ENCODE measurements at places on chromosomes 1 and 21.

GRCh38 chr1:17265162-17265561, 16.3 kb downstream of the PADI3 start:
- no peak for DNase-seq

- no peak for DNase-seq
Observed at GRCh38 chr1:185459141-185459540, 142.1 kb upstream of the IVNS1ABP start.

DNA sequence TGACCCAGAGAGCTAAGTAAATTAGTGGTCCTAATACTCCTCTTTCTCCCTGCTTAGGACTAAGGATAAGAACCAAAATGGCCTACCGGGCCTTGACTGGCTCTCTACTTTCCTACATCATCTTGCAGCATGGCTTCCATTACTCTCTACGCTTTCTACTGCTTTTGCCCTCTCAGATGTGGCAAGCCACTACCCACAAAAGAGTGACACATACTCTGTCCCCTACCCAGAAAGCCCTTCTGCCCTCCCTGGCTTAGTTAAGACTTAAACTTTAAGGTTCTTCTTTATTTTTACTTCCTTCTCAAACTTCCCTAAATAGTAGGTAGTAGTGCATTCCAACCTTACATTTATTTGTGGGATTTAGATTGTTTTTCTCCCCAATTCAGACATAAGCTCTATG, 228.1 kb downstream of the TPR start:
- no peak for DNase-seq

GRCh38 chr1:185720633-185721272, 13.4 kb upstream of the HMCN1 start:
- DNase-seq: no peak

GRCh38 chr1:41122851-41123518, 101.5 kb upstream of the SLFNL1 start:
- no peak for DNase-seq

DNA sequence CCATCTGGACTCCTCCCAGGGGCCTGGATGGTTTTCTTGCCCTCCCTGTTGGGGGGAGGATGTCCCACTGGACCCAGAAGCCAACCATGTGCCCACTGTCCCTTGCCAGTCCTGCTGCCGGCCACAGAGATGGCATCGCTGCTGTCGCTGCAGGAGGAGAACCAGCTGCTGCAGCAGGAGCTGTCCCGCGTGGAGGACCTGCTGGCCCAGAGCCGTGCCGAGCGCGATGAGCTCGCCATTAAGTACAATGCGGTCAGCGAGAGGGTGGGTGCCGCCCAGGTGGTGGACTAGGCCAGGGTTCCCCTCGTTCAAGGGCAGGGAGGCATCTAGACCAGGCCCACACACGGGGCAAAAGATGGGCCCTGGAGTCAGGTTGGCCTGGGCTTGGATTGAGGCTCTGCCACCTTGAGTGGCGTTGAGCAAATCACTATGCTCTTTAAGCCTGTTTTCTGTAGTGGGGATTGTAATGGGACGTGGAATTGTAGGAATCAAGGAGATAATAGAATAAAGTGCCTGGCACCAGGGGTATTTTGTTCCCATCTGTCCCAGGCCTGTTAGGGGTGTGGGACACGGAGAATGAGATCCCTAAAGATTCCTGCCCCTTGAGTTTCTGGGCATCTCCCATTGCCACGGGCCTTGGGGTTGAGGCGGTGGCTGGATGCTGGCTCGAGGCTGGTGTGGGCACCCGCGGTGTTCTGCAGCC, 2.6 kb downstream of the CROCC start:
- no peak for DNase-seq

DNA sequence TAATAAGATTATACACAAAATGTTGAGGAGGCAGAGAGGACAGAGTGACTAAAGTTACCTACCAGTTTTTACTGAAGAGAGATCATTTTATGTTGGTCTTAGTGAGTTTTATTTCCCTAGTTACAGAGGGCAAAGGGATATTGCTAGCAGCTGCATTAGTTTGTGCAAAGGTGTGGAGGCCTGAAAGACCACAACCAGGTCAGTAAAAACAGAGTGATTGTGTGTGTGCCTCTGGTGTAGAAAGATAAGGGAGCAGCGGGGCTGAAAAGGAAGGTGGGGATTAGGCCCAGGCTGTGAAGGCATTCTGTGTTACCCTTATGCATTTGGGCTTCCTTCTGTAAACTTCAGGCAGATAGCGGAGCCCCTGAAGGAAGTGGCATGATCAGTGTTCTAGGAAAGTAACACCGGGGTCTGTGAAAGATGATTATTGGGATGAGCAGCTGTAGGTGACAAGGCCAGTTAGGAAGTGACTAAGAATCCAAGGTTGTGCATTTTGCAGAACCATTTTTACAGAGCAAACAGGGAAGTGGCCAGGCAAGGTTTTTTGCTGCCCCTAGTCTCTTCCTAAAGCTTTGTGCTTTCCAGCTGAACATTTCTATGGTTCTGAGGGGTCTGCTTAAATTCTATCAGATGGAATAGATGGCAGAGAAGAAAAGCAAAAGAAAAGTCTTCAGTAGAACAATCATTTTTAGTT, 3.7 kb downstream of the GADD45A start:
- DNase-seq: no peak

- DNase-seq: no peak
Observed at GRCh38 chr21:17388226-17388625, 124.6 kb upstream of the CXADR start.

DNA sequence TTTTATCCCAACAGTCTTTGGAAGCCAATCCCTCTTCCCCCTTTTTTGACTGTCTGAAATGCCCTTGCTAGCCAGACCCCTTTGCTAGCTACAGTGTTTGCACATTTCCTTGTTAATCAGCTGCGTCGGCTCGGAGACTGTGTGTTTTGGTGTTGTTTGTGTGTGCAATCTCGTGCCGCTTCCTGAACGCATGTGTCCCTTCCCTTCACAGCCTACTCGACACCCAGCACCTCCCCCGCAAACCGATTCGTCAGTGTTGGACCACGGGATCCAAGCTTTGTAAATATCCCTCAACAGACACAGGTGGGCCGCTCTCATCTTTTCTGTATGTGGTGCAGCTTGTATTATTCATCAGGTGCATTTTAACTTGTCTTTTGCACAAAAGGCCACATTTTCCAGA, 298.7 kb downstream of the TM2D1 start:
- DNase-seq: no peak

GRCh38 chr1:112711670-112712069, 3.5 kb downstream of the PPM1J start:
- DNase-seq: no peak

DNA sequence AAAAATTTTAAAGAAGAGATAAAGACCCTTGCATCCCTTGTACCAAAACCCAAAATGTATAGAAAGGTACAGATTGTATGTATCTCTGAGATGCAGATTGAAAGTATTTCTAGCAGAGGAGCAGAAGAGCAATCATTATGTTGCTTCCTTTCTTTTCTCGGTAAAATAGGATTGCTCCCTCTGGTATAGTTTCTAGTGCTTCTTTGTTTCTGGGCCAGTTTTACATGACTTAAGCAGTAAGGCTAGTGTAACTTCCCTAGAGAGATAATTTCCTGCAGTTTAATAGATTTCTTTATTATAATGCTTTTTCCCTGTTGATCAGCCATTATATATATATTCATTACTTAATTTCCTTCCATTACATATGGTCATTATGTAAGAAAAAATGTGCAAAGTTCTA, 496.2 kb upstream of the RGS18 start:
- DNase-seq: no peak

- peak; percentile 23 for DNase-seq
Observed at GRCh38 chr1:114152508-114153260, 985 bp downstream of the SYT6 start.

DNA sequence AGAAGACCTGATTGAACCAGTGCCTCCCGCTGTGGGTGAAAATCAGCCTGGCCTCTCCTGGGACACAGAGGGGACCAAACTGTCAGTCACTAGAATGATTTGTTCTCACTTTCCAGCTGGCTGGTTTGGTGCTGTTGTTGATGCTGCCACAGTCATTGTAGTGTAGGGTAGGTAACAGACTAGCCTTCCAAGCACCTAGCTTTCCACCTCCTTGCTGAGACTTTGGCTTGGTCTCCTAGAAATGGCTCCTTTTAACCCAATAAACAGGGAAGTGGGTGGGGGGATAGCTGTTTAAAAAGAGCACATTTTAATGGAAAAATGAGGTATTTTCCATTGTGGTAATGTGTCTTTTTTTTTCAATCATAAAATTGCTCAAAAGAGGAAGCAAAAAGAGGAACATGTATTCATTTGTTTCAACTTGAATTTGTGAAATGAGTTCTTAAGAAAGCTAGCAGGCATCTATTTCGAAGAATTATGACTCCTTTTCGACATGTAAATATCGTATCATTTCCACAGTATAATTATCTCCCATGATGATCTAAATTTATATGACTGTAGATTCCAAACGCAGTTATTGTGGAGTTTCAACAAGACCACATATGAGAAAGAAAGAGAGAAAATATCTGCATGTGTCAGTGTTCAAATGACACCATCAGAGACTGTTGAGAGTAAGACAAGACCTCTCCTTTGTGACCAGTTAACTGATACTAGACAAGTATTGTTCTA, 190.1 kb downstream of the HLX start:
- no peak for DNase-seq

DNA sequence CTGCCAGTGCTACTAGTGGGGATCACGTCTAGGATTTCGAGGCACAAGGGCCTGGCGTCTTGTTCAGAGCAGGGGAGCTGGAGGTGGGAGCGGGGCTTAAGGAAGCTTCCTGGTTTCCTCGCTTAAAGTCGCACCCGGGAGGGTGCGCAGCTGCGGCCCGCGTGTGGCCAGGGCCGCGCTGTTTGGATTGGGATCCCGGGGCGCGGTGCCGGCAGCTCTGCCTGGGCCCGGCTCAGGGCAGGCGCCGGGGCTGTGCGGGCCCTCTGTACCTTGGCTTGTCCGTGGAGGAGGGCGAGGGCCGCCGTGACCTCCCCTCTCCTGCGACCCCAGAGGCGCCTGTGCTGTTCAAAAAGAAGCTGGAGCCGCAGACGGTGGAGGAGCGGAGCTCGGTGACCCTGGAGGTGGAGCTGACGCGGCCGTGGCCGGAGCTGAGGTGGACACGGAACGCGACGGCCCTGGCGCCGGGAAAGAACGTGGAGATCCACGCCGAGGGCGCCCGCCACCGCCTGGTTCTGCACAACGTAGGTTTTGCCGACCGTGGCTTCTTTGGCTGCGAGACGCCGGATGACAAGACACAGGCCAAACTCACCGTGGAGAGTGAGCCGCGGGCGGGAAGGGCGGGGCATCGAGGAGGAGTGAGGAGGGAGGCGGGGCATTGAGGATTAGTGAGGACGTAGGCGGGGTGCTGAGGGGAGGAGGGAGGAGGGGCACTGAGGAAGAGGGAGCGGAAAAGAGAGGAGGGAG, 67.8 kb downstream of the OBSCN start:
- DNase-seq: peak; percentile 91

DNA sequence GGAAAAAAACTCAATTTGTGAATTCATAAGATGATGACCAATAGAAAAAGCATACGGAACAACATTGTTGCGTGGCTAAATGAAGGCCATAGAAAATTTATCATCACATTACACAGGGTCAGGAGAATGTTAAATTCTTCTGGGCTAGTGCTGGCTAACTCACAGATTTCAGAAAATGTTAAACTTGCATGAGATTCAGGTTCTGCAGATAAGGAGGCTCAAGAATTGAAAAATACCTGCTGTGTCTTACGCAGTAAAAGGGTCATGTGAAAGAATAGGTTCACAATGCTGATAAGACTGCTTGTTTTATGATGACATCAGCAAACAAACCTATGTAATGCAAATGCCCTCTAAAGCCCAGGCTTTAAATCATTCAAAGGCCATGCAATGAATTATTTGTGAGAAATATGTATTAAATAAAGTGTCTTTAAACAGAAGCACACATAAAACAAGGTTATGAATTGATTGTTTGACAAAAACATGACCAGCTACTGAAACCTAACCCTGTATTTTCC, 378.8 kb downstream of the USP25 start:
- no peak for DNase-seq

DNA sequence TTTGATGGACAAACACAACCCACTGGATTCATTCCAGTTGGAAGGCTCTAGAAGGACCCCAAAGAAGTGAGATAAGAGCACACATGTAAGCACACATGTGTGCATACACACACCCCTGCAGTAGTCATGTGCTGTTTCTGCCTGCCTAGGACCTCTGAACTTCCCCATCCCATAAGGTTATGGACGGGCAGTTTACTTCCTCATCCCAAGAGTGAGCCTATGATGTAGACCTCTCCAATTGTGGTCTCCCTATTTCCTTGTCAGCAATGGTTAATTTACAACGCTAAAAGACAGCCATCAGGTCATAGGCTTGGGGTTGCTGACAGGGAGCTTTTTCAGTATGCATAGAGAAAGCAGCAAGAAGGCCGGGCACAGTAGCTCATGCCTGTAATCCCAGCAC, 15.4 kb upstream of the ADAR start:
- DNase-seq: peak; percentile 18

- no peak for DNase-seq
Observed at GRCh38 chr21:44795342-44795741, 6.3 kb downstream of the UBE2G2 start.

GRCh38 chr1:162538815-162539431, 22.6 kb upstream of the UAP1 start:
- DNase-seq: no peak

DNA sequence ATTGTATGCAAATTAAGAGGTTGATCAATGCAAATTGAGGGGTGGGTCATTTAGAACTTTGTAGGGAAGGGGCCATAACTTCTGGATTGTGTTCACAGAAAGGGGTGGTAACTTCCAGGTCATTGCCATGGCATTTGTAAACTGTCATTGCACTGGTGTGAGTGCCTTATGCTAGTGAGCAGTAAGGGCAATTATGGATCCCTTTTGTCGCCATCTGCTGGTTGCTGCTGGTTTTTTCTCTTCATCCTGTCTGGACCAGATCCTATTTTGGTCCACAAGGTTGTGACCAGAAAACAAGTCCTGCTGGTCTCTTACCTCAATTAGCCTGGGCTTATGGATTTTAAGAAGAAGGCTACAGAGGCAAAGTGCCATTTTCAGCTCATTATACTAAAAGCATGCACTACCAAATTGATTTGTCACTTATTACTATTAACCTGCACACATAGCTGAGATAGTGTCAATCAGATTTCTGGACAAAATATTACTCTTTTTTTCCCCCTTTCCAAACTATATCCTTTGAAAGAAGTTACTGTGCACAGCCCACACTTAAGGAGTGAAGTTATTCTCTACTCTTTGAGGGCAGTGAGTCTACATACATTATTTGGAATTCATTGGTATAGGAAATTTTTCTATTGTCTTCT, 196.2 kb downstream of the ZC3H11B start:
- DNase-seq: peak; percentile 83

DNA sequence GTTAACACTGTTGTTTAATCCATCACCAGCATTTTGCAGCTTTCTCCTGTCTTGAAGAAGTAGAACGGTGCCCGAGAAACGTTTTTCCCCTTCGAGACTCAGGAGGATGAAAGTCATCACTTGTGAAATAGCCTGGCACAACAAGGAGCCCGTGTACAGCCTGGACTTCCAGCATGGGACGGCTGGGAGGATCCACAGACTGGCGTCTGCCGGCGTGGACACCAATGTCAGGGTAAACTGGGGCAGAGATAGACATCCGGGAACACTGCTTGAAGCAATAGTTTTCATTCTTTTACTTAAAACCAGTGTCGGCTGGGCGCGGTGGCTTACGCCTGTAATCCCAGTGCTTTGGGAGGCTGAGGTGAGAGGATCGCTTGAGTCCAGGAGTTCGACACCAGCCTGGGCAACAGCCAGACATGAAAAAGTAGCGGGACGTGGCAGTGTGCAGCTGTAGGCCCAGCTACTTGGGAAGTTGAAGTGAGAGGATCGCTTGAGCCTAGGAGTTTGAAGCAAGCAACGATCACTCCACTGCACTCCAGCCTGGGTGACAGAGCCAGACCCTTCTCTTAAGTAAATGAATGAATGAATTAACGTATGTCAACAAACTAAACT, 945 bp downstream of the CHAF1B start:
- no peak for DNase-seq

All from mucosa of descending colon (tissue), 3 donors.